ENCODE measurements at places on chromosomes 5 and 9.
A peak's percentile ranks its signal among the peaks of the same experiment; 100 is the strongest.

DNA sequence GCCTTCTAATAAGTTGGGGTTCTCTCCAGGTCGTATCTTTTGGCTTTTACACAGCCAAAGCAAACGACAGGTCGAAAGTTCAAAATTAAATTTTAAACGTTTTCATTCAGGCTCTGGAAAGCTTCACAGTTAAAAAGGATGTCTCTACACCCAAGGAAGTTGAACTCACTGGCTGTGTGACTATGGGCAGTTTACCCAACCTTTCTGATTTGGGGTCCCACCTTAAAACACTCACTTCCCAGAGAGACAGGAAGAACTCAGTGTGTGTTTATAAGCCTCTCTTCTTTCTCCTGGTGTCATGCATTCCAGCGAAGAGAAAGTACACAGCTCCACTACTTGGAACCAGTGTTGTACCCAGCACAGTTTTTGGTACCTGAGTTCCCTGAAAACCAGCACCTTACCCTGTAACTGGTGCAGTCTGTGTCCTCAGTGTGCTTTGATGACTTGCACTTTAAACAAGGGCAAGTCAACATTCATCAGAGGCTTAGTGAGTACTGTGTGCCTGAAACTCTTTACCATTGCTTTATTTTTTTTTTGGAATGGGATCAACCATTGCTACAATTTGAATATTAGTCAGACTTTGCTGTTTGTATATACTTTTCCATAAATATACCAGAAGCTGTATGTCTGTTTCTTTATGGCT lies 1.7 kb downstream of the SRD5A1 start:
- no peak for DNase-seq

GRCh38 chr5:44412286-44412685 lies 23.1 kb upstream of the FGF10 start:
- no peak for DNase-seq

- DNase-seq, result no peak
Observed at GRCh38 chr5:123075521-123076163, 13.4 kb upstream of the PRDM6 start.

GRCh38 chr9:136551401-136552116 lies 5.7 kb upstream of the NOTCH1 start:
- no peak for DNase-seq

DNA sequence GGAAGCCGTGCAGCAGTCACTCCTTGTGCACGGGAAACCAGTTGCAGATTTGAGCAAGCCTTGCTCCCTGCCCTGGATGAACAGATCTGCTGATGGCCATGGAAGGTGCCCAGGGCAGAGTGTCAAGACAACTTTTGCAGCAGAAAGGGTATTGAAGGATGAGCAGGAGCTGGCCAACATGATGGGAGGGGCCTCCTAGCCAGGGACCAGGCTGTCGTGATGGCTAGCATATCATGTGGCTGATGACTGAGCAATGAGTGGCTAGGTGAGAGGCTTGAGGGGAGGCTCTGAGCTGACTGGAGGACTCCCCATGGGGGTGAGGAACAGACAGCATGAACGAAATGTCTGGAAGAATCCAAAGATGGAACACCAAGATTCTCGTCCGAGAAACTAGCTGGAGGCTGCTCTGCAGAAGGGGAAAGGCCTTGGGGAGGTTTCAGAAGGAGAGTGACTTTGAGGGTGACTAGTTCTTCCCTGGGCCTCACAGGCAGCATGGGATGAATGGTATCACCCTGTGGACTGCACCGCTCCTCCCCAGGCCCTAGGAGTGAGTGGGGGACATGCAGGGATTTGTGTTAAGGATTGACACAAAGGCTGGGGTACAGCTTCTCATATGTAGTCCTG lies 18.5 kb downstream of the PPARGC1B start:
- no peak for DNase-seq

GRCh38 chr9:214648-215493 lies at the start of gene DOCK8:
Gene DOCK8, plus strand, starts transcription at chr9:214865. Its CDS starts 112 bp downstream, at chr9:214977.
- peak; percentile 55 for DNase-seq

- no peak for DNase-seq
Observed at GRCh38 chr5:141683596-141684141, 1.6 kb upstream of the ARAP3 start.

DNA sequence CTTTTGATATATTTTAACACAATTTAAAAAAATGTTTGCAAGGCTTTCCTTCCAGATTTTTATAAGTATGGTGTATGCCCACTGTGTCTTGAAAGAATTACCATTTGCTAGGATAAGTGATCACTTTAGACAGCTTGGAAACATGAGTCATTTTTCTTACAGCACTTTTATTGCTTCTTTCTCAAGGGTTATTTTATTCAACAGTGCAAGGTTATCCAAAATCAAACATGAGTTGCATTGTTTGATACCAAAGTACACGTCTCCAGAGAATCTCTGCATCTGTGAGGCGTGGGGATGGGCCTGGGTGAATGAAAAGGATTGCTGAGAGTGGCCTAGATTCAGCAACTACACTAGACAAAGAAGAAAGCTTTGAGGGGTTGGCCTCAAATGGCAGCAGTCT lies 329.6 kb downstream of the ADAMTS6 start:
- no peak for DNase-seq

DNA sequence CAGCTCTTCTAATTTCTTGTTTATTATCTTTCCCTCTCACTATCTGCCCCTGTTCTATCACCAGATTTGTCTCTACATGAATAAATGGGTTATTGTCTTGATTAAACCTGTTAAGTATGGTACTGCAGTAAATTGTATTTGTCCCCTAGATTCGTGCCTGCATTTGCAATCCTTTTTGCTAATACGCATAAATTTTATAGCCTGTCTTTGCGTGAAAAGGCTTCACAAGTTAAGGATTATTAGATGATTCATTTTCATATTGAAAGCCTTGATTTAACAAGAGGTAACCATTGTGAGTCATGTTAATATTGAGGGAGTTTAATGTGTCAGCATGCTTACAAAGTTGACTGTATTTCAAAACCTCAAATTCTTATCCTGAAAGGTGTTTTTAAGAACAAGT lies 204.6 kb downstream of the PCSK1 start:
- no peak for DNase-seq

- no peak for DNase-seq
Observed at GRCh38 chr9:22645893-22646292, 199.3 kb downstream of the DMRTA1 start.

GRCh38 chr5:38249812-38250211 lies 8.5 kb upstream of the EGFLAM start:
- DNase-seq, result no peak

- no peak for DNase-seq
Observed at GRCh38 chr5:52356311-52356918, 431.3 kb upstream of the ITGA1 start.

DNA sequence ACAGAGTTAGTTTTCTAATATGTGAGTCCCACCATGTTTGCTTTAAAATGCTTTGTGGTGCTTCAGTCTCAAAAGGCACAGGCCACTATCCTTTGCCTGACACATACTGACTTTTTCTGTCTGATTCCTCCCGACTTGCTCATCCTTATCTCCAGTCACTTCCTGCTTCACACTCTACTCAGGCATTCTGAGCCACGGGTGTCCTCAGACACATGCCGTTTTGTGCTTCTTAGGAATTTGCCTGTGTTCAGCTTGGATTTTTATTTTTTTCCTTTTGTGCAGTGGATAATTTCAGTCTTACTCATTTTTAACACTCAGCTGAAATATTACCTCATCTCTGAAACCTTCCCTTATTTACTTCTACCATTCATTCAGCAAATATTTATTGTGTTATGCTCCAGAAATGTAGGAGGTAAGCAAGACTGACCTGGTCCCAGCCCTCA lies 54.1 kb downstream of the MAN2A1 start:
- DNase-seq, result no peak

DNA sequence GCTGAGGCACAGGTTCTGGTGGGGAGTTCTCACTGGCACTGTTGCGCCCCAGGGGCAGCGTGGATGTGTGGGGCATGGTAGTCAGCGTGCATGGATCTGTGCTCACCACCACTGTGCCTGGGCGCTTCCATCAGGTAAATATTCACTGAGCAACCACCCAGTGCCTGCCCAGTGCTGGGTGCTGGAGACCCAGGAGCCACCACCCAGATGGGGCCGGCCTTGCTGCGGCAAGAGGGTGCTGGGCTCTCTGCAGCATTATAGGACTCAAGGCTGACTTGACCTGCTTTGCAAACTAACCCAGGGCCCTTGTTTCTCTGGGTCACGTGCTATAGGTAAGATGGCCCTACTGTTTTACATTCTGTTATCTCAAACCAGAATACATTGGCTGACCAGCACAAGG lies 60.5 kb downstream of the DAP start:
- DNase-seq, result no peak

DNA sequence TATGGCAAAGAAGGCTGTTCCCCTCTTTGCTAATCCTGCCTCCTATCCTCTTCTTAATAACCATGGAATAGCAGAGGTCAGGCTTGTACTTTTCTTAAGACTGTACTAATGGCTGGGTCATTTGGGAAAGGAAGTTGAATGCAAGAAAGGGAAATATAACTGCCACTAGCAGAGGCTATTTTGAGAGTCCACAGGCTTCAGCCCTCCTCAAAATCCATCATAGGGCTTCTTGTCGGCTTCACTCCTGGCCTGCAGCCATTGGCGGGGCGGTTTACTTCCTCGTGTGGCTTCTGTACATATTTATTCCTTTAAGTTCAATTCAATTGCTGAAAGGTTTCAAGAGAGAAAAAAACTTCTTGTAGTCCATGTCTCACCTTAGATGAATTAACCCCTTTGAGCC lies 2.8 kb upstream of the PARP8 start:
- no peak for DNase-seq

GRCh38 chr5:71829206-71829605 lies 110.1 kb downstream of the CARTPT start:
- no peak for DNase-seq

DNA sequence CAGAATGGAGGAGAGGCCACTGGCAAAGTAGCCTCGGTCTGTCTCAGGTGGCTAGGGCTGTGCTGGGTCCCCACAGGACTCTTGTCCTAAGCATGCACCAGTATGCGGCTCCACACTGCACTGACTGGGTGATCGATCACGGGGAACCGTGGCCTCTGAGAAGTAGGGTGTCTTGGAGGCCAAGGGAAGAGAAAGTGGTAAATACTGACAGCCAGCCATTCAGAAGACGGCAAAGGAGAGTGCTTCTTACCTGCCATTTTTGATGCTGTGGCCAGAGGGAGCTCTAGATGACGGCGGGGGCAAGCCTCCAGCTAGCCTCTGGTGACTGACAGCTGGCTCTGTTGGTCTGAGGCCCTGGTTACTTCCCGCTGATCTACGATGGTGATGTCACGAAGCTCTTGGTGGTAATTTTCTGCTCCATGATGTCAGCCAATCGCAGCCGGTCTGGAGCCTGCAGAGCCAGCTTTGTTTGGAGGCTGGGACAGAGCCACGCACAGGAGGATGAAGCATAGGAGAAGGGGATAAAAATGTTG lies 40.4 kb upstream of the GADD45G start:
- no peak for DNase-seq

- DNase-seq, result no peak
Observed at GRCh38 chr9:83933790-83934189, 12.6 kb upstream of the KIF27 start.

Measured in activated CD4-positive, alpha-beta T cell treated with anti-CD3 and anti-CD28 coated beads, Interleukin-2, amount 50 U/mL, for 1 hour (primary cell).